ENCODE measurements at places on chromosomes 12 and 14. TPM values are rescaled to one million over a fixed set of nuclear protein-coding genes. Genes with fewer than 3 reads are reported as not detected.

- peak overlapping the region; percentile 35 for H3K4me3 ChIP-seq
- DNase-seq: peak; percentile 54
- H3K27ac ChIP-seq: no peak overlapping the region
- H3K27me3 ChIP-seq: peaks cover 2% of the 10 kb centered on the region
Measured at GRCh38 chr12:9943240-9943639, 11.1 kb upstream of the CLEC2A start.

GRCh38 chr12:78164154-78164553 lies 333.5 kb downstream of the NAV3 start:
- H3K4me1 ChIP-seq: no peaks in the 10 kb centered on the region
- no peak overlapping the region for H3K27ac ChIP-seq
- H3K4me3 ChIP-seq: no peak overlapping the region
- peaks cover 2% of the 10 kb centered on the region for H3K36me3 ChIP-seq
- H3K27me3 ChIP-seq: no peaks in the 10 kb centered on the region
- no peak for DNase-seq

- H3K4me1 ChIP-seq: no peaks in the 10 kb centered on the region
- H3K4me3 ChIP-seq: no peak overlapping the region
- no peaks in the 10 kb centered on the region for H3K27me3 ChIP-seq
- DNase-seq: no peak
- H3K27ac ChIP-seq: no peak overlapping the region
- H3K36me3 ChIP-seq: no peaks in the 10 kb centered on the region
Measured at GRCh38 chr14:25832585-25832984, 765.2 kb downstream of the NOVA1 start.

DNA sequence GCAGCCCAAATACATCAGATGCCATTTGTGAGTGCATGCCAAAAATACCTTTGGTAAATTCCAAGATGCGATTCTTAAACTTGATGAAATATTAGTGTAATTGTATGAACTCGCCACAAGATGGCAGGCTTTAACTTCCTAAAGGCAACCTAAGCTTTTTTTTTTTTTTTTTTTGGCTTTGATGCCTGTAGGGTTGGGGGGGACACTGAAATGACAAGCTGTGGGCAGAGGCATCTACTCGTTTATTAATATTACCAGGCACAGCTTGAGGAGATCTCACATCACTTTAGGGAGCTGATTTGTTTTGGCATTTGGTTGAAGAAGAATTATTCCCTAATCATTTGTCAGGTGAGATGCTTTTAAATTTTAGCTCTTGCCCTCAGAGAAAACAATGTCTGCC lies 126.7 kb upstream of the CCDC196 start:
- peaks cover 3% of the 10 kb centered on the region for H3K4me1 ChIP-seq
- DNase-seq: peak; percentile 50
- no peak overlapping the region for H3K27ac ChIP-seq
- no peak overlapping the region for H3K4me3 ChIP-seq

DNA sequence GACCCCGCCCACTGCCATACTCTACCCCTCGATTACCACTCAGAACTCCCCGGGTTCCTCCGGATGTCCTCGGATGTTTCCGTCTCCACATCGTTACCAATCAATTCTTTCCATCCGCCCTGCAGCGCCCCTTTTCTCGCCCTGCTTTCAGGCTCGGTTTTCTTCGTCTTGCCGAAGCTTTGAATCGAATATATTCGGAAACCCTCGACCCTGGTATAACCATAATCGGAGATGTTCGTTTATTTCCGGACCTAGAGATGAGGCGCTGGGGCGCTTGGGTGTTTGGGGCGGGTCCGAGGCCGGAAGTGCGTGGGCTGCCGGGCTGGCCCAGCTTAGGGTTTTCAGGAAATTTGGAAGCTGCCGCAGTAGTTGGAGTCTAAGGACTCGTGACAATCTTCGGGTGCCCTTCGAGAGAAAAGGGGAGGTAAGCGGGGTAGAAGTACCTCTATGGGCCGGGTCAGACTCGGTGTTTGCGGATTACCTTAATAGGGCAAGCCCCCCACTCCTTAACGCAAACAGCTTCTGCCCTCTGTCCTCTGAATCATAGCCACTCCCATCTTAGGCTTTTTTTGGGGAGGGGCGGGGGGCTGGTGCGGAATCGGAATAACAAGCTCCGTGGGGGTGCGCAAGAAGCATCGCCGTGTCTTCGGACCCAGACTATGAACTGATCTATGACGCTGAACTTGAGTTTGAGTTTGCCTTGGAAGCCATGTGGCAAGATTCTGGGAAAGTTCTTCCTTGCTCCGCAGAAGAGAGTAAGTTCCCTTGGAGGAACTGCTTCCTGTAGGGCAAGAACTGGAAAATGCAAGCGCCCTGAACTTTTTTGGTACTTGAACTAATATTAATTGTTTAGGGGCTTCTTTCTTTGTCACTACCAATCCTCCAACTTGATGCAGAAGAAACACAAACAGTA lies at the start of gene C14orf119:
Gene C14orf119 (plus strand): TSS at position 310 of the 913 bp plus-strand sequence. CDS start 2,154 bp downstream, outside the sequence.
- H3K27me3 ChIP-seq: no peaks in the 10 kb centered on the region
- H3K4me1 ChIP-seq: peaks cover 9% of the 10 kb centered on the region
- H3K36me3 ChIP-seq: peaks cover 11% of the 10 kb centered on the region
- peak within 1 kb of the TSS; percentile 99 for H3K27ac ChIP-seq
- peak; percentile 100 for DNase-seq
- H3K4me3 ChIP-seq: peak within 1 kb of the TSS; percentile 99

DNA sequence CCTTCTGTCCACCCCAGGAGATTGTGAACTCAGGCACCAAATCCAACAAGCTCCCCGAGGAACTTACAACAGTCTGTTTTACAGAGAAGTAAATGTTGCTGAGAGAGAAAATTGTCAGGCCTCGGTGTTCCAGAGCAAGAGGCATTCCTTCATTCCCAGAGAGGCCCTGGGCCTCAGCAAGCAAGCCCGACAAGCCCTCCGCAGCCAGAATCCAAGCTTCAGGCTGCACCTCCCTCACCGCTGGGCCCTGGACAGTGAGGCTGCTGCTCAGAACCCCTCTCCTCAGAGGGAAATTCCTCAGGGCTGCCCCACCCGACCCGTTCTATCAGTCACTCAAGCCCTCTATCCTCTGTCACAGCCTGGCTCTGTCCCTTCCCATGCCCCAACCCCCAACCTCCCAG lies 56.4 kb downstream of the ZFP36L1 start:
- H3K27ac ChIP-seq: peak overlapping the region; percentile 79
- DNase-seq: no peak
- no peak overlapping the region for H3K4me3 ChIP-seq
- H3K36me3 ChIP-seq: no peaks in the 10 kb centered on the region

Gene OR10P1
- total RNA-seq: not detected

DNA sequence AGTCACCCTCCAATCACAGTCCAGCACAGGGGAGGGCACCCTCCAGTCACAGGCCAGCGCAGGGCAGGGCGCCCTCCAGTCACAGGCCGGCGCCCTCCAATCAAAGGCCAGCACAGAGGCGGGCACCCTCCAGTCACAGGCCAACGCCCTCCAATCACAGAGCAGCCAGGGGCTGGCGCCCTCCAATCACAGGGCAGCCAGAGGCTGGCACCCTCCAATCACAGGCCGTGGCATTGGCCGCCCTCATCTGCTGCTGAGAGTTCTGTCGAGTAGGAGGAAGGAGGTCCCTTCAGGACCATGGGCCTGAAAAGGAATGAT lies 26.6 kb downstream of the DDX51 start:
- no peak overlapping the region for H3K4me3 ChIP-seq
- DNase-seq: no peak
- peaks cover 72% of the 10 kb centered on the region for H3K36me3 ChIP-seq
- H3K27me3 ChIP-seq: no peaks in the 10 kb centered on the region
- no peaks in the 10 kb centered on the region for H3K4me1 ChIP-seq
- no peak overlapping the region for H3K27ac ChIP-seq

DNA sequence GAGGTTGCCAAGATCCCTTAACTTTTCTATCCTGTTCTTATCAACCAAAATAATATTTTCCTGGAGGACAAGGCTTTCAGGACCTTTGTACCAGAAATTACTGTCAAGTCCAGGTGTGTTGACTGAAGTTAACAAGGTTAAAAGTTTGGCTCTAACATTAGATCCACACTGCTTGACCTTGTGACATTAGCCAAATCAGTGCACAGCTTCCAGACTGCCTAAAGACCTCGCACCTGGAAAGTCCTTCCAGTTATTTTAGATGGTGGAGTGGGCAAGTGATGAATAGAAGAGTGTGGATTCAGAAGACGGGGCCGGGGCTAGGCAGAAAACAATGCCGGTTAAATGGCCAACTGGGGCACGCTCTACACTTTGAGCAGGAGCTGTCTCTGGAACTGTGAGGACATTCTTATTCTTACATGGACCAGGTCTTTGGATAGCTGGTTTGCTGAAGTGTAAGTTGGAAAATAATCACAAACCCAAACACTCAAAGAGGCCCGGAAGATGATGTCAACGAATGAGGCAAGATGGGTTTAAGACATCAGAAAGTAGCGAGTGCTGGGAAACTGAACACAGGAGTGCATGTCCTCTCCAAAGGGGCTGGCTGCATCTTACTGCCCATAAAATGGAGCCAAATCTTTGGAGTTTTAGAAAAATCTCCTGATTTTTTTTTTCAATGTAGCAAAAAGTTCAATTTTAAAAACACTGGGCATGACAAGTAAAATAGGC lies 56.3 kb downstream of the NIN start:
- H3K27me3 ChIP-seq: no peaks in the 10 kb centered on the region
- no peak overlapping the region for H3K4me3 ChIP-seq
- no peak overlapping the region for H3K27ac ChIP-seq
- no peak for DNase-seq
- H3K36me3 ChIP-seq: peaks cover 20% of the 10 kb centered on the region
- peaks cover 3% of the 10 kb centered on the region for H3K4me1 ChIP-seq

GRCh38 chr14:95445161-95445560 lies 71.3 kb downstream of the SYNE3 start:
- H3K27me3 ChIP-seq: no peaks in the 10 kb centered on the region
- no peak overlapping the region for H3K4me3 ChIP-seq
- no peak overlapping the region for H3K27ac ChIP-seq

GRCh38 chr12:63945777-63946176 lies 101.3 kb downstream of the SRGAP1 start:
- peaks cover 14% of the 10 kb centered on the region for H3K4me1 ChIP-seq
- no peaks in the 10 kb centered on the region for H3K36me3 ChIP-seq
- DNase-seq: no peak
- no peak overlapping the region for H3K4me3 ChIP-seq
- no peaks in the 10 kb centered on the region for H3K27me3 ChIP-seq

Gene BDKRB2
- total RNA-seq: 3.4 TPM

DNA sequence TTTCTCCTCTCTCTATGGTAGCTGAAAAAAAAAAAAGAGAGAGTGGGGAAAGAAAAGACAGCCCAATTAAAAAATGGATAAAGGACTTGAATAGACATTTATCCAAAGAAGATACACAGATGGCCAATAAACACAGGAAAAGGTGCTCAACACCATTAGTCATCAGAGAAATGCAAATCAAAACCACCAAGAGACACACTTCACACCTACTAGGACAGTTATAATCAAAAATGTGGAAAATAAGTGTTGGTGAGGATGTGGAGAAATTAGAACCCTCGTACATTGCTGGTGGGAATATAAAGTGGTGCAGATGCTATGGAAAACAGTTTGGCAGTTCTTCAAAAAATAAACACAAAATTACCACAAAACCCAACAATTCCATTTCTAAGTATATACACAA lies 172.4 kb upstream of the GRIN2B start:
- H3K27ac ChIP-seq: no peak overlapping the region
- H3K36me3 ChIP-seq: no peaks in the 10 kb centered on the region
- no peaks in the 10 kb centered on the region for H3K27me3 ChIP-seq
- no peak for DNase-seq
- no peak overlapping the region for H3K4me3 ChIP-seq

GRCh38 chr12:112843287-112843686 lies 51.7 kb downstream of the RPH3A start:
- no peaks in the 10 kb centered on the region for H3K27me3 ChIP-seq
- peak; percentile 32 for DNase-seq
- H3K36me3 ChIP-seq: no peaks in the 10 kb centered on the region
- H3K27ac ChIP-seq: no peak overlapping the region
- H3K4me3 ChIP-seq: no peak overlapping the region
- peaks cover 5% of the 10 kb centered on the region for H3K4me1 ChIP-seq

- peaks cover 4% of the 10 kb centered on the region for H3K27me3 ChIP-seq
- peak; percentile 79 for DNase-seq
- H3K36me3 ChIP-seq: no peaks in the 10 kb centered on the region
- H3K27ac ChIP-seq: peak overlapping the region; percentile 61
- H3K4me3 ChIP-seq: no peak overlapping the region
- no peaks in the 10 kb centered on the region for H3K4me1 ChIP-seq
Measured at GRCh38 chr14:91830777-91831176, 36.6 kb downstream of the TC2N start.

- H3K27me3 ChIP-seq: no peaks in the 10 kb centered on the region
- no peaks in the 10 kb centered on the region for H3K36me3 ChIP-seq
- H3K4me3 ChIP-seq: no peak overlapping the region
- no peak overlapping the region for H3K27ac ChIP-seq
Measured at GRCh38 chr14:44586910-44587309, 79.8 kb upstream of the FSCB start.

GRCh38 chr12:130428116-130428515 lies 90.4 kb downstream of the PIWIL1 start:
- H3K27ac ChIP-seq: no peak overlapping the region
- H3K27me3 ChIP-seq: no peaks in the 10 kb centered on the region
- peaks cover 38% of the 10 kb centered on the region for H3K4me1 ChIP-seq

DNA sequence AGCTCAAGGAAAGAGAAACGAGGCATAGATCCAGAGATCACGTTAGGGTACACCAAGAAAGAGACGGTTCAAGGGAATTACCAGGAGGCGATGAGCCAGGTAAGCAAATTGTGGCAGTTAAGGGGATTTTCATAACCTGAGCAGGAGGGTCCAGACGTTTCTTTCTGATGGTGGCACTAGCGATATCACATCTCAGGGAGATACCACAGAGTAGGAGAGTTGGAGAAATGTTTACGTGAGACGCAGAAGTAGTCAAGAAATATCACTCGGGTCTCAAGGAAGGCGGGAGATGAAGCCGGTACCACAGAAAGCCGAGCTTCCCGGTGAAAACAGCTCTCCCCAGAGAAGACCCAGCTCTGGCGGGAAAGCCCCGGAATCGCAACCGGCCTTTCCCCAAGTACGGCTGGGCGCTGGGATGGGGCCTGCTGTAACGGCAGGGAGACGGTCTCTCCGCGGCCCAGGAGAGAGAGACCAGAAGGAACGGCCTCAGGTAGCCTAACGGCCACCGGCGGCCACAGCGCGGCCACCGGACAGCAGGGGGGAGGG lies 485 bp downstream of the SENP1 start:
- peak; percentile 59 for DNase-seq
- peak overlapping the region; percentile 93 for H3K4me3 ChIP-seq
- no peaks in the 10 kb centered on the region for H3K27me3 ChIP-seq

DNA sequence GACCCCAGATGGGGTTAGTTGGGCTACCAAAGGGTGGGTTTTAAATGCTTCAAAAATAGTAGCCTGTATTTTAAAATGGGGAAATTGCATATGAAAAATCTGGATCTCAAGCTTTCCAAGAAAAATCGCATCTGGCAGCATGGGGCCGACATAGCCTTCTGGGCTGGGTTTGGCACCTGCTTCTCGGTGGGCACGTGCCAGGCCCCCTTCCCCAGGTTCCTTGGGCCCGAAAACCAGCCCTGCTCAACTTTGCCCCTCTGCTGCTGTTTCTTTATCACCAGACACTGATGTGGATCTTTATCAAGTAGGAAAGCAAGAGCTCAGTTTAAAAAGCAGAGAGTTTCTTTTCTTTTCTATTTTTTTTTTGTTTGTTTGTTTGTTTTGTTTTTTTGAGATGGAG lies 95.1 kb downstream of the DICER1 start:
- no peak for DNase-seq
- no peak overlapping the region for H3K27ac ChIP-seq
- no peaks in the 10 kb centered on the region for H3K4me1 ChIP-seq
- no peaks in the 10 kb centered on the region for H3K36me3 ChIP-seq
- no peaks in the 10 kb centered on the region for H3K27me3 ChIP-seq
